KBM-7 (cell line): ENCODE measurements at places on chromosomes 7 and 10.

GRCh38 chr10:123501148-123501547 lies 165.0 kb upstream of the GPR26 start:
- DNase-seq: no peak

DNA sequence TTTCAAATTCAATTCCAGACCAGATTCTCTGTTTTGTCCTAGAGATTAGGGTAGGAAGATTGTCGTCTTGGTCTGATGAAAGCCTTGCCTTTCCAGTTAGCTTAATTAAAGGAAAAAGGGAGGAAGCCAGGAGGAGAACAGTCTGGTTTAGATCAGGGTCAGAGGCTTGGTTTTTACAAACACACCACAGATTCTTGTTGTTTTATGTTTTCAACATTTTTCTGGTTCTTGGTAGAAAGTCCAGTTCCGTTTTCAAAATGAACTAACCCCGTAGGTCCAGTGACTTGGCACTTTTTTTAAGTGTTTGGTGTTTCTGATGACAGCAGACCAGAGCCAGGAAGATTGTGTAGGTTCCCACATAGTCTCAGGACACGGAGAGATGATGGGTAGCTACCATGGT lies 167.1 kb upstream of the INHBA start:
- DNase-seq: peak; percentile 51

DNA sequence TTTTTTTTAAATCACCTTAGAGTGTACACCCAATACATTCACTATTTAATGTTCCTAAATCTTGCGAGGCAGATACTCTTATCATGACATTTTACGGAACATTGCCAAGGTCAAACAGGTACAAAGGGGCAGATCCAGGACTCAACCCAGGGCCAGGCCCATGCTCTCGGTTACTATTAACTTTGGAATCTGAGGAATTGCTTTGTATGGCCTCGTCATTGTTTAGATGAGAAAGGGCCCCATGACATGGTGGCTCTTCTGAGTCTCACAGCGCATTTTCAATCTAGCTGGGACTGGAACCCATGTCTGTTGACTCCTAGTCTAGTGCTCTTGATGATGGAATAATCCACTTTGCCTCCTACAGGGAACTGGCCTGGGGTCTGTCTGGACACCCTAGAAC lies 59.1 kb downstream of the GATA3 start:
- DNase-seq: no peak

DNA sequence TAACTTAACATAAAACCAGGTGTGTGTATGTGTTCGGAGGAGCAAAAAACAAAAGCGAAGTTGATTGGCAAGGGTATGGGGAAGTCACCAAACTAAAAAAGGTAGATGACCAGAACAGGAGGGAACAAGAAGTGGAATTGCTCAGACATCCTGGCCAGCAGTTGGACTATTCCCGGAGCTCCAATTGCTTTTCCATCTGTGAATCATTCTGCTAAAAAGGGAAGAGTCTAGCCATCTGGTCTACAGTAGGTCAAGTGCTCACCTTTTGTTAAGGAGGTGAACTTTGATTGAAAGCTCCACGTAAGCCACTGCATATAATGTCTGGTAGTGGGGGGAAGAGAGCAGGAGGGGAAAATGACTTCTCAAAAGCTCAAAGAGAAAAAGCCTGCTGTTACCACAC lies 50.0 kb upstream of the BET1 start:
- no peak for DNase-seq

DNA sequence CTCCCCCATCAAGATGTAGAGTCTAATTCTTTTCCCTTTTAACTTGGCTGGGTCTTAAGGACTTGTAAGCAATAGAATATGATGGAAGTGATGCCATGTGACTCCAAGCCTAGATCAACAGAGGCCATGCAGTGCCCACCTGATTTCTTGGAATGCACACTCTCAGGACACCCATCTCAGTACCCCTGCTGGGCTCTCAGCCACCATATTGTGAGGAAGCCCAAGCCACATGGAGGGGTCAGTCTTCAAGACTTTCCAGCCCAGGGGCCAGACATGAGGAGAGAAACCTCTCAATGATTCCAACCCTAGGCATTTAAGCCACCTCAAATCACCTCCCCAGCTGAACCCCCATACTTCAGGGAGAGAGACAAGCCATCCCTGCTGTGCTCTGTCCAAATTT lies 62.2 kb upstream of the CARD11 start:
- DNase-seq: no peak

DNA sequence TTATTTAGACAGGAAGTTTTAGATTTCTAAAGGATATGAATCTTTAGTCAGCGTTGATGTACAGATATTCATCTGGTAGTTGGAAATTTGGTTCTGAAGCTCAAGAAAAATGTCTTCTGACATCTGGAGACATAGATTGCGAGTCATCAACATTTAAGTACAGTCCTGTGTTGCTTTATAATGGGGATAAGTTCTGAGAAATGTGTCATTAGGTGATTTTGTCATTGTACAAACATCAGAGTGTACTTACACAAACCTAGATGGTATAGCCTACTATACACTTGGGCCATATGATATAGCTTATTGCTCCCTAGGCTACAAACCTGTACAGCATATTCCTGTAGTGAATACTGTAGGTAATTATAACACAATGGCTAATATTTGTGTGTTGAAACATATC lies 49.6 kb upstream of the UBN2 start:
- DNase-seq: no peak

DNA sequence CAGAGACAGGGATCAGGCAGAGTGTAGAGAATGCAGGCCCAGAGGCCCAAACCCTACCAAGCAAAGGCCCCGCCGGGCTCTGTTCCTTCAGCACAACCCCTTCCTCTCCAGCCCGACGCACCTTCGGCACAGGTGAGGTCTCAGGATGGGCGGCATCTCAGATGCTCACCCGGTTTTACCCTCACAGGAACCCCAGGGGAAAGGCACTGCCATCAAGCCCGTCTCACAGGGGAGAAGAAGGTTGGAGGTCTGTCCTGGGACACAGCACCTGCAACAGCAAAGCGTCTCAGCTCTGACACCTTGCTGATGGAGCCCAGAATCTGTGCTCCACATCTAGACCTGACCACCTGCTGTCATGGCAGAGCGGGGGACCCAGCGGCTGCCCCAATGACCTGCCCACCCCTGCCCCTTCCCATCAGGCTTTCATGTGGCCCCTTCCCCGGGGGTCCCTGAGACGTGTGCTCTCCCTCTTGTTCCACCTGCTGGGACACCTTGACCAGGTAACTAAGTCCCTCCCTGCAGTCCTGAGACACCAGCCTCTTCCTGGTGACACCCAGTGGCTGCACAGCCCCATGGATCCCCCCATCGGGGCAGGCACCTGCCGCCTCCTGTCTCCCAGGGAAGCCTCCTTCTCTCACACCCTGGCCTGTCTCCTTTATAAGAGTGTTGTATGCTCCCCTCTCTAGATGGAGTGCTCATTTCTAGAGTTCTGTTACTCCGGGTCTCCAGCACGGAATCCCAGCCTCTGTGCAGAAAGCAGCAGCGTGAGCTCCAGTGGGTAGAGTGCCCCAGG lies 315.6 kb downstream of the DNAJB6 start:
- DNase-seq: no peak

GRCh38 chr10:9833942-9834341 lies 1183.7 kb upstream of the CELF2 start:
- DNase-seq: no peak

GRCh38 chr7:48708635-48709034 lies 215.7 kb upstream of the CDC14C start:
- no peak for DNase-seq

GRCh38 chr7:30896783-30897637 lies 14.6 kb upstream of the AQP1 start:
- no peak for DNase-seq

DNA sequence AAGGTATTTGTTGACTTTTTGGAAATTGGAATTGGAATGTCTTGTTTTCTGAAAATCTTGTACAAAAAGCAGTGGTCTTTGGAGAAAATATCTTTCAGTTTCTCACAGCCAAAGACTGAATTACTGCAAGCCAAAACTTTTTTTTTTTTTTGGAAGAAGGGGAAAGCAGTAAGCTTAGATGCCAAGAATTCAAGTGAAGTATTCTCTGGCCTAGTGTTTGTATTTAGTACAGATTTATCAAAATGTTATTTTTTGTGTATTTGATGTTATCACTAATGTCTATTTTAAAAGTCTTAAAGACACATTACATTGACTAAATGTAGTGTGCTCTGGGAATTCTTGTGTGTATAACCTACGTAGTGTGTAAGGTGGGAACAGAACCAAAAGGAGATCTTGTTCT lies 6.2 kb downstream of the TET1 start:
- DNase-seq: no peak

GRCh38 chr10:100204370-100204769 lies 18.5 kb upstream of the ERLIN1 start:
- DNase-seq: no peak

DNA sequence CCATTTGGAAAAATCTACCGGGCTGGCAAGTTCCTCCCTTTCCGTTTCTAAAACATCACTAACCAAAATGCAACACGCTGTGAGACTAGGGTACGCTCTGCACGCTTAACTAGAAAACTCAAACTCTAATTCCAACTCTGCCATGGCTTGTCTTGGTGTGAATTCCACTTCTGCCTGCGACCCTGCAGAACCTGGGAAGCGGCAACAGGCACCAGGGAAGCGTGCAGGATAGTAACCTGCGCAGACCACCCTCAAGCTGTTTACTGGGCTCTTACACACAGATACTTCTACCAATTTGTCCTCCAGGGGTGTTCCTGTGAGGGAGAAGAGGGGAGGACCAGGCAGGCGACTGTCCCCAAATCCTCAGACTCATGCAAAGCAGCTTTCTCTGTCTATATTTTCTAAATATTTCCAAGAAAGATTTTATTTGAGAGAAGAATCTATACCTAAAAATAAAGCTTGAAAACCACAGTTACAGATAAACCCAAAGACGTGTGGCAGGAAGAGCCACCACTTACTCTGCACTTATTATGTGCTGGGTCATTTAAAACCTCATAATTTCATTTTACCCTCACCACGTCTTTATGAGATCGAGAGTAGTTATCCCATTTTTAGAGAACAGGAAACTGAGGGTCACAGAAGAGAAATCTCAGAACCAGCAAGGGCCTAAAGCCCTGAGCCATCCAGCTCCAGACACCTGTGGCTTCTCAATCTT lies 52.9 kb downstream of the CPXM2 start:
- DNase-seq: no peak

- no peak for DNase-seq
Measured at GRCh38 chr10:30734901-30735300, 105.3 kb upstream of the LYZL2 start.

DNA sequence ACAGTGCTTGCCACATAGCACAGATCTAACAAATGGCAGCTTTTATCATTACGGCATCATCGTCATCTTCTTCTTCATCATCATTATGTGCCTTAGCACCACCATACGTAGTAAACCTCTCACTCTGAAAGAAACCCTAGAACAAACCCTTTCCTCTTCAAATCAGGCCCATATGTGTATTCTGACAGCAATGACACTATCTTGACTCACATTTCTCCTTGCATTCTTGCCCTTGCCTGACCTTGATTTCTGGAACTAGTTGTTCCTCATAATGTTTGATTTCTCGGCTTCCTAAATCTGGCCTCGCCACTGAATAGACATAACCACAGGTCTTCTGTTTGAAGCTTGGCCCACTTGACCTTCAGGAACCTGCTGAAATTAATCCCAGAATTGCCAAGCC lies 115.3 kb downstream of the DGKI start:
- no peak for DNase-seq

- DNase-seq: no peak
Measured at GRCh38 chr7:141685285-141686023, 16.5 kb downstream of the DENND11 start.

DNA sequence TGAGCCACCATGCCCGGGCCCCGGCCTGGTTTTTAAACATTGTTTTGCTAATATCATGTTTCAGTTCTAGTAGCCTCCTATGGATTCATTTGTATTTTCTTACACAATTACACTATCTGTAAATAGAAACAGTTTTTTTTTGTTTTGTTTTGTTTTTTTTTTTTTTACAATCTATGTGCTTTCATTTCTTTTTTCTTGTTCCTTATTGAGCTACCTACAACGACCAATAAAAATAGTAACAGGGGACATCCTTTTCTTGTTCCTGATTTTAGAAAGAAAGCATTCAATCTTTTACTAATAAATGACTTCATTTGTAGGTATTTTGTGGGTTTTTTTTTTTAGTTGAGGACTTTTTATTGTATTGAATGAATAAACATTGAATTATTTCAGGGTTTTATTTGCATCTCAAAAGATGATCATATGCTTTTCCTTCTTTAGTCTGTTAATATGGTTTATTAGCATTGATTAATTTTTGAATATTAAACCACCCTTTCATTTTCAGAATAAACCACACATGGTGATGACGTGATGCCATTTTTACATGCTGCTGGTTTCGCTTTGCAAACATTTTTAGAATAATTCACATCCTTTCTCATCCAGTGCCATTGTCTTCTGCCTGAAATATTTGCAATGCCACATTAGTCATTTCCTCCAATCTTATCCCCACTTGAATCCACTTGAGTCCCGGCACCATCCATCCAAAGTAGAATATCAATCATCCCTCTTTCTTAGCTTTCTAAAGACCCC lies 18.1 kb upstream of the AKR1E2 start:
- DNase-seq: no peak

DNA sequence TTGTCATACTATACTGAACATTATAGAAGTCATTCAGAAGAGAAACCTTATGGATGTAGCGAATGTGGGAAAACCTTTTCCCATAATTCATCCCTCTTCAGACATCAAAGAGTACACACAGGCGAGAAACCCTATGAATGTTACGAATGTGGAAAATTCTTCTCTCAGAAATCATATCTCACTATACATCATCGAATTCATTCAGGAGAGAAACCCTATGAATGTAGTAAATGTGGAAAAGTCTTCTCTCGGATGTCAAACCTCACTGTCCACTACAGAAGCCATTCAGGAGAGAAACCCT lies 19.4 kb downstream of the RBAK start:
- DNase-seq: no peak

GRCh38 chr10:63005246-63005645 lies 127.9 kb upstream of the NRBF2 start:
- no peak for DNase-seq

DNA sequence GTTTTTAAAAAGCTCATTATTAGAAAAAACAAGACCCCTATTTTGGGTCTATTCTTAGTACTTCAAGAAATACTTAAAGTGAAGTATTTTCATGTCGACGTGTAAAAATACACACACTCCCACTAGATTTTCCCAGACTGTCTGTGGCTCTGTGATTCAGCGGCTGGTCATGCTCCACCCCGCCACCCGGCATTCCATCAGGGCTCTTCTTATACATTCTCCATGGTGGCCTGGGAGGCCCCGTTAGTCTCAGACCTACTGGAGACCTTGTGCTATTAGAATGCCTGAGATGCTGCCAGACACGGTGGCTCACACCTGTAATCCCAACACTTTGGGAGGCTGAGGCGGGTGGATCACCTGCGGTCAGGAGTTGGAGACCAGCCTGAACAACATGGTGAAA lies 13.1 kb downstream of the TECPR1 start:
- no peak for DNase-seq

DNA sequence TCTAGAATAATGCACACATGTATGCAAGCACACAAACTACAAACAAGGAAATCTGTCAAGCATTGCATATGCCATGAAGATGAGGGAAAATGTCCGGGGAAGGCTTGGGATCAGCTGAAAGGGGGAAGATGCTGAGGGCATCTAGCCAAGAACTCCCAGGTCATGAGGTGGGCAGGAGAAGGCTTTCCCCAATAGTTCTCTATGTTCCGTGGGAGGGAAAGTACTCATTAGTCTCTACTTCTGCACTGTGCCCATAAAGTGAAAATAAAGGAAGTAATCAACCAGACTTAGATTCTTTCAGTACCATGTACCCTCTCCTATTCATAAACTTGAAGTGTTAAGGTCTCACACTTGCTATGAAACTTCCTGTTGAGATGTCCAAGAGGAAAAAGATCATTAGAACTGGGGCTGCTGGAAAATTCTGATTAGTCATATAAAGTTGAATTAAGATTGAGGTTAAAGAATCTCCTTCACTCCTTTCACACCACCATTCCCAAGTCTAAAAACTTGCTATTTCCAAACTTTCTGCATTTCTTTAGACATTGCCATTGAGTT lies 17.1 kb upstream of the LIPF start:
- DNase-seq: peak; percentile 14
